ENCODE measurements at places on chromosomes 6 and 20.

DNA sequence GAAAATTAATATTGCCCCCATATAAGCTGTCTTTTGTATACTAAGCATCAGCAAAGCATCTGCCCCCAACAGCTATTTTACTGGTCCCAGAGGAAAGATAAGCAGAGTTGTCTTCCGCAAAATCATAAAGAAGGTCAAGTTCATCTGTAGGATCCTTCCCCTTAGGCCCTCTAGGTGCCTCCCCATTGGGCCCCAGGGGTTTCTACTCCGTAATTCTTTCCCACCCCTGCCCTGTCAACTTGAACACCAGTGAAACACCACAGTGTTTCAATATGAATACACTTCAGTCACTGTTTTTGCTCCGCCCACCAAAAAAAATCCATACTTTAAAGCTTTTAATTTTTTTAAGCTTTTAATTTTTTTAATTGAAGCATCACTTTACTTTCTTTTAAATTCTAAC, 159.2 kb downstream of the ATXN1 start:
- peaks cover 18% of the 10 kb centered on the region for H3K36me3 ChIP-seq
- H3K27ac ChIP-seq = no peak overlapping the region
- H3K27me3 ChIP-seq = no peaks in the 10 kb centered on the region
- DNase-seq = no peak

DNA sequence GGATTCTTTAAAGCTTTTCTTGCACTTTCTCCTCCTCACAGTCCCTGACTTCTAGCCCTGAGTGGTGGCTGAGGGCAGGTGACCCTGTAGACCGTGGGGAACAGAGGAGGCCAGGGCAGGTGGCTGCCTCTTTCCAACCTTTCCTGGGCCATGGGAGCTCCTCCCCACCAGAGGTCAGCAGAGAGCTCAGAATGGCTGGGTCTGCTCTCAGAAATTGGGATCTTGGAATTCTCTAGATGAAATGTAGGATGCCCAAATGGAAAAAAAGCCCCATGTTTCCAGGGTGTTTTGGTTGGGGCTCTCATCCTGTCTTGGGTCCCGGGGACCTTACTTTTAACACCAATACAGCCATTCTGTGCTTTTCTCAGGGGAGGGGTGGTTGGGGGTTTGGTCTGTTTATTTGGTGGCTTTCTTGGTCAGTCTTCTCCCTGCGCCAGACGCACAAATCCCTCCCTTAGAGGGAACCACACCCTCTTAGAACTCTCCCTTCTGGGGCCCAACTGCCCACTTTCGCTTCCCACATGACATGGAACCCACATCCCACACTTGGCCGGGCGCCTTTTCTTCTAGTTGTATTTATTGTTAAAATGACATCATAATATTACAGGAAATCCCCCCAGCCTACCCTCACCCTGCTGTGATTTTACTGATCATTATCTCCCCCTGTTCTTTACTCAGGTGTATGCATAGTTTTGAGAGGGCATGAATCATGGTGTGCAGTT, 17.9 kb downstream of the GNAS start:
- peak; percentile 52 for DNase-seq
- H3K4me3 ChIP-seq = no peak overlapping the region
- peaks cover 15% of the 10 kb centered on the region for H3K4me1 ChIP-seq
- H3K36me3 ChIP-seq = no peaks in the 10 kb centered on the region
- H3K27me3 ChIP-seq = peaks cover 12% of the 10 kb centered on the region

DNA sequence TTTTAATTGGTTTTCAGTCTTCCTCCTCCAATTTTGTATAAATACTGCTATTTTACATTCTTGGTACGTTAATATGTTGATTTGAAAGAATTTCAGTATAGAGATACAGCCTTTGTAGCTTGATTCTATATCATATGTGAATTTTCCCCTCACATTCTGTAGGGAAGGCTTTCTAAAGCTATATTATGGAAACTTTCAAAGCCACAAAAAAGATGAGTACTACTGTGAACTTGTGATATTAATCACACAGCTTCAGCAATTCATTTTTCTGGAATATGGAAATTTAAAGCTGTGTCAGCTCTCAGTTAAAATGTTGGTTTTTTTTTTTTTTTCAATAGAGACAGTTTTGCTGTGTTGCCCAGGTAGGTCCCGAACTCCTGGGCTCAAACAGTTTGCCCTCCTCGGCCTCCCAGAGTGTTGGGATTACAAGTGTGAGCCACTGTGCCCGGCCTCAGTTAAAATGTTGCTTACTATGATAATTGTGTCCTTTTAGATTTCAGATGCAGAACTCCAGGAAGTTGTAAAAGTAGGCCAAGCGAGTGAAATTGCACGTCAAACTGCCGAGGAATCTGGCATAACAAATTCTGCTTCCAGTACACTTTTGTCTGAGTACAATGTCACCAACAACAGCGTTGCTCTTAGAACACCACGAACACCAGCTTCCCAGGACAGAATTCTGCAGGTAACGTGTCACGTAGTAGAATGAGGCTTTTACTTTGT, 20.6 kb downstream of the CDC5L start:
- H3K4me3 ChIP-seq = no peak overlapping the region
- DNase-seq = no peak
- peaks cover 79% of the 10 kb centered on the region for H3K36me3 ChIP-seq

DNA sequence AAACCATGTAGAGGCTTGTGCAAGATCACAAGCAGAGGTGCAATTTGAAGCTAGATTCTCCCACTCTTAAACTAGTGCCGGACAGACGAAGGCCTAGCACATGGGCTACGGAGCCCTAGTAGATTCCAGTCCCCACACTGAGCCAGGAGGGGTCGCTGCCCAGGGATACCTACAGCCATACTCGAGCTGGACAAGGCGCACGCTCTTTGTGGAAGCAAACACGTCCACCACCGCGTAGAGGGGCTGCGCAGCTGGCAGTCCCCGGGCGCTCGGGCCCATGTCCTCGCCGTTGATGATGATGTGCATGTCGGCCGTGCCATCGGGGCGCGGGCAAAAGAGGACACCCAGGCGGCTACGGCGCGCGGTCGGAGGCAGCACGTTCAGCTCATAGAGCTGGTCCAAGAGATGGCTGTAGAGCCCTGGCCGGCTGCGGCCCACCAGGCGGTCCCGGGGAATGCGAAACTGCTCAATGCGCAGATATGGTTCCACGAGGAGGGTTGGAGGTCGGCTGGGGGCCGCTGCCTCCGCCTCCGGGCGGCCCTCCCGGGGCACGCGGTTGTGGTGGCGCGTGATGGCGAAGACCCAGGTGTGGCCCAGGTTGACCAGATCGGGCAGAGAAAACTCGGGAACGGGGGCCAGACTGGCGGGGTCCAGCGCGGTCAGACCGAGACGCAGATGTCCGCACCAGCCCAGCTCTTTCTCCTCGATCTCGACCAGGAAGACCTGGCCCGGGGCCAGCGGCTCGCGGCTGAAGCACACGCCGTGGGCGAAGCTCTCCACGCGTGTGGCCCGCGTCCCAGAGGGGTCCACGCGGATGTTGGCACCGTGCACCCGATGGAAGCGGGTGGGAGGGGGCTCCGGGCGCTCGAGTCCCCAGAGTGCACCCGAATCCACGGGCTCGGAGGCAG, 677 bp downstream of the NEURL2 start:
- peak overlapping the region; percentile 22 for H3K27ac ChIP-seq
- peaks cover 40% of the 10 kb centered on the region for H3K4me1 ChIP-seq
- H3K4me3 ChIP-seq = peak overlapping the region; percentile 90
- DNase-seq = peak; percentile 40
- H3K36me3 ChIP-seq = peaks cover 13% of the 10 kb centered on the region

DNA sequence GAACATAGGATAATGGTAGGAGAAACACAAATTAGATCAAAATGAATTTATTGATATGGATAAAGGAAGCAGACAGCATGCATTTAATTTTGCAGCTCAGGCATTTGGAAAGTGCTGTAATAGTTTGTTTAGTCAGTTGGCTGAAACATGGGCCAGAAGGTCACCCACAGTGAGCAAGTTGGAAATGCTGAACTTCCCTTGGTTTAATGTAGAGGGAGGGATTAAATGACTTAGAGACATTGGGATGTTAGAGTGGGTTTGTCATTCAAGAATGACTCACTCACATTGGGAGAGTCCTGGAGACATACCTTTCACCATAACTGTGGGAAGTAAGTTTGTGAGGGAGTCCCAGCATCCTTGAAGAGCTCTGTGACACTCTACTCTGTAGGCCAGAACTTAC, 231.5 kb upstream of the PLCB4 start:
- H3K27ac ChIP-seq = no peak overlapping the region
- no peaks in the 10 kb centered on the region for H3K4me1 ChIP-seq
- H3K27me3 ChIP-seq = no peaks in the 10 kb centered on the region
- H3K4me3 ChIP-seq = no peak overlapping the region

DNA sequence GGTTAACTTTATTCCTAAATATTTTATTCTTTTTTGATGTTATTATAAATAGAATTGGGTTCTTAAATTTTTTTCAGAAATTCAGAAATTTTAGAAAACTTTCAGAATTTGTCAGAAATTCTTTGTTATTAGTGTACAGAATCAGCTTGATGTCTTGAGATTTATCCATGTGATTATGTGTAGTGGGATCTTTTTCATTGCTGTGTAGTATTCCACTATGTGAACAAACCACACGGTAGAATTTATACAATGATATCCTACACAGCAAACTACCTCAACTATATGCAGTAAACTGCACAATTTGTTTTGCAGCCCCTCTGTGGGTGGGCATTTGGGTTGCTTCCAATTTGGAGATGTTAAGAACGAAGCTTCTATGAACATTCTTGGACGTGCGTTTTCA, 43.9 kb downstream of the PACSIN1 start:
- H3K4me3 ChIP-seq = no peak overlapping the region
- no peak for DNase-seq

DNA sequence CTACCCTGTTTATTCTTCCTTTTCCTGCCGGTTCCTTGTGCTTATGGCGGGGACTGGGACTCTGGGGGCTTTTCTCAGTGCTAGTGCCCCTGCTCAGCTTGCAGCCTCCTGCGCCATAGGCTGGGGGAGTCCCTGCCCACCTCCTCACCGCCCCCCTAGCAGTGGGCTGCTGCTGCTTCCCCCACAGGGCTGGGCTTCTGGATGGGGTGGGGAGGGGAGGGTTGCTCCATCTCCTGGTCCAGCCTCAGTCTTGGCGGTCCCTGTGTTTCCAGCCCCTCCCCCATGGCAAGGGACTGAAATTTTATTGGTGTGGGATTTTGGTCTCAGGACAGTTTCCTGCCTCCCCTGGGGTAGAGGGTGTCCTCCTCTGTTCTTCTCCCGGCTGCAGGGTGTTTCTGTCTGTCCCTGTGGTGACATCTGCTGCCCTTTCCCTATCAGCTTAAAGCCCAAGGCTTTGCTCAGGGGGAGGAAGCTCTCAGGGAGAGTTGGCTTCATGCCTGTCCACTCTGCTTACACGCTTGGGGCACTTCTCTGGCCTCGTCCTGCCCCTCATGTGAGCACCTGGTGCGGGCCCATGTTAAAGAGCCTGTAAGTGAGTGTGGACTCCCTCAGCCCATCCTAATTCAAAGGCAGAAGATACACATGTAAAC, 100.6 kb downstream of the HIVEP1 start:
- no peaks in the 10 kb centered on the region for H3K27me3 ChIP-seq
- peak overlapping the region; percentile 62 for H3K27ac ChIP-seq
- no peak for DNase-seq
- H3K4me1 ChIP-seq = peaks cover 58% of the 10 kb centered on the region
- H3K4me3 ChIP-seq = no peak overlapping the region

GRCh38 chr6:148177589-148178233, 164.9 kb upstream of the SASH1 start:
- peaks cover 18% of the 10 kb centered on the region for H3K27me3 ChIP-seq
- DNase-seq = peak; percentile 18
- no peak overlapping the region for H3K4me3 ChIP-seq
- no peak overlapping the region for H3K27ac ChIP-seq

DNA sequence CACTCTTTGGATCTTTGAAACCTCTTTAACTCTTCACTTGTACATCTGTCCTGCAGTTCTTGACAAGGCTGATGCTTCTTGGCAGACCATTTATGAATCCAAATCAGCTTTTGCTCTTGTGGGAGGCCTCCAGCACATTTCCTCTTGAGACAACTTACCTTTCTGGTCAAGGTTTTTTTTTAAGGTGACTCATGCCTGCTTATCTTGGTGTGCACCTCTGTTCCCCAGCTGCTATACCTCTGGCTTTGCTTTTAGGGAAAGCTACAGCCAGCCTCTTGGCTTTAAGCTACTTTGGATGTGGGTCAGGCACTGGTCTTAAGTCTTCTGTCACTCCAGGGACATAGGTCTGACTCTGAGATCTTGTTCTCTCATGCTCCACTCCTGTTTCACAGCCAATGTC, 106.5 kb downstream of the PHF3 start:
- no peaks in the 10 kb centered on the region for H3K27me3 ChIP-seq
- H3K36me3 ChIP-seq = no peaks in the 10 kb centered on the region
- no peak for DNase-seq
- H3K27ac ChIP-seq = no peak overlapping the region
- no peaks in the 10 kb centered on the region for H3K4me1 ChIP-seq

- peaks cover 60% of the 10 kb centered on the region for H3K4me1 ChIP-seq
- peak overlapping the region; percentile 79 for H3K27ac ChIP-seq
Observed at GRCh38 chr6:16437095-16437494, 198.7 kb downstream of the GMPR start.

GRCh38 chr6:31139599-31139998, 733 bp upstream of the PSORS1C2 start:
- no peak overlapping the region for H3K4me3 ChIP-seq
- DNase-seq = no peak
- H3K4me1 ChIP-seq = peaks cover 6% of the 10 kb centered on the region
- H3K36me3 ChIP-seq = no peaks in the 10 kb centered on the region
- H3K27me3 ChIP-seq = no peaks in the 10 kb centered on the region

- H3K36me3 ChIP-seq = no peaks in the 10 kb centered on the region
- H3K27ac ChIP-seq = no peak overlapping the region
- no peak overlapping the region for H3K4me3 ChIP-seq
- no peaks in the 10 kb centered on the region for H3K27me3 ChIP-seq
- no peaks in the 10 kb centered on the region for H3K4me1 ChIP-seq
- DNase-seq = no peak
Observed at GRCh38 chr20:14959506-14960475, 622.4 kb upstream of the FLRT3 start.

- H3K36me3 ChIP-seq = no peaks in the 10 kb centered on the region
- H3K27me3 ChIP-seq = no peaks in the 10 kb centered on the region
- no peak for DNase-seq
- H3K4me1 ChIP-seq = peaks cover 57% of the 10 kb centered on the region
Observed at GRCh38 chr20:60060006-60060557, 101.9 kb downstream of the CDH26 start.

- H3K4me3 ChIP-seq = peak overlapping the region; percentile 56
- H3K4me1 ChIP-seq = peaks cover 24% of the 10 kb centered on the region
- no peak for DNase-seq
Observed at GRCh38 chr20:49982072-49982345, 771 bp upstream of the SNAI1 start.

DNA sequence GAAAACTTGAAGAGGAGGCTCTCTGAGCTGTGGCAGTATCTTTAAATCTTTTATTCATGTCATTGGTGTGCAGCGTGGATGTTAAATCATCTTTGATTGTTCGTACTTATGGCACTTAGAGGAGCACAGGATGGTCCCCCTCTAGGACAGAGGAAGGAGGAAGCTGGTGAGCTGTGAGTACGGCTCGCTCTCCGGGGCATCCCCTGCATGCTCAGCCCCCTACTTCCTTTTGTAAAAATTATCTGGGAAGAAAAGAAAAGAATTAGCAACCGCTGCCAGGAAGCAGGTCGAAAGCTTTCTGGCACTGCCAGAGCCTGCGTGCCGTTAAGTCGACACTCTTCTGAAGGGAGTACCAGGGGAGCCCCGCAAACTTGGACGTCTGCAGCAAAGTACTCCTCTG, 158.5 kb downstream of the SYNDIG1 start:
- DNase-seq = no peak
- H3K27me3 ChIP-seq = no peaks in the 10 kb centered on the region
- H3K27ac ChIP-seq = no peak overlapping the region
- H3K36me3 ChIP-seq = no peaks in the 10 kb centered on the region
